ENCODE measurements at places on chromosomes 13 and 19.

DNA sequence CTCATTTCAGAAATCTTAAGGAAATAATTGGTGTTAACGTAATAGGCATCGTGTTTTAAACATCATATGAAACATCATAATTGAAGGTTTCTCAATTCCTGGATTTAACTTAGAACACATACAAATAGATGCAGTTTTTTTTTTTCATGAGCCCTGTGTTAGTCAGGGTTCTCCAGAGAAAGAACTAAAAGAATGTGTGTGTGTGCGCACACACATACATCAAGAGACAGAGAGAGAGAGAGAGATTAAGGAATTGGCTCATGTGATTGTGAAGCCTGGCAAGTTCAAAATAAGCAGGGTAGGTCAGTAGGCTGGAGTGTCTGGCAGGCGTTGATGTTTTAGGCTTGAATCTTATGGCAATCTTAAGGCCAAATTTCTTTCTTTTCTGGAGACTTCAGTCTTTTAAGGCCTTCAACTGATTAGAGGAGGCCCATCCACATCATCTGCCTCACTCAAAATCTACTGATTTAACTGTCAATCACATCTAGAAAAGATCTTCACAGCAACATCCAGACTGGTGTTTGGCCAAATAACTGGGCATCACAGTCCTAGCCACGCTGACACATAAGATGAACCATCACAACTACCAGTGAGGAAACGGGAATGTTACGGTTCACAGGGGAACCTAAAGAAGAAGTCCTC lies 25.2 kb downstream of the SPATA13 start:
- DNase-seq: no peak

GRCh38 chr13:41017159-41017558 lies 2.0 kb downstream of the ELF1 start:
- peak; percentile 60 for DNase-seq

DNA sequence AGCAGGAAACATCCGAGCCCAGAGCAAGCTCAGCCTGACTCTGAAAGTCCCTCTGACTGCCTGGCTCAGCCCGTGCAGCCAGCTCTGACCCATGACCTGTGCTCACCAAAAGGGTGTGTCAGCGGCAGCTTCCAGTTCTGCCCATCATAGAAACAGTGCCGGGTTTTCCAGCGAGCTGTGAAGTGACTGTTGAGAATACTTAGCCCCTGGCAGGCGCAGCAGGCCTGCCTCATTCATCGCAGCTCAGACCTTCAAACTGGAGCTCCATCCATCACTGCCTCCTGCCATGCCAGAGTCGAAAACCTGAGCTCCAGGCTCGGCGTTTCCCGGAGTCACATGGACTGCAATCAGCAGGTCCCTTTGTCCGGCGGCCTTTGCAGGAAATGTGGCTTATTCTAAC lies 16.3 kb upstream of the GSX1 start:
- peak; percentile 7 for DNase-seq

DNA sequence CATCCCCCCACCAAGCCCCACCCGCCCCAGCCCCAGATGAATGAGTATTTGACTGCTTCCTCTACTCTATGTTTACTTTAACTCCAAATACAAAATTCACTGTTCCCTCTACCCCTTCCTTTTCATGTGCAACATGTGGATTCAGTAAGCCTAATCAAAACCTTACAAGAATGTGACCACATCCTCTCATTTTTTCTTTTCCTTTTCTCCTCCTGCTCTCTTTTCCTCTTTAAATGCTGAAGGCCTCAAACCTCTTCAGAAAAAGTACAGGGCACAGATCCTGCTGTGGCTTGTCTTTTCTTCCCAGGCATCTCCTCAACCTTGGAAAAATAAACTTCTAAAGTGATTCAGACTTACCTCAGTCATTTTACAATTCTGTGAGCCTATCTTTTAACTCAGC lies 119.0 kb downstream of the MYCBP2 start:
- no peak for DNase-seq

- DNase-seq: no peak
Measured at GRCh38 chr13:111031531-111031961, 83.6 kb upstream of the ARHGEF7 start.

GRCh38 chr13:43478902-43479301 lies 307.9 kb downstream of the ENOX1 start:
- no peak for DNase-seq

- DNase-seq: peak; percentile 49
Measured at GRCh38 chr19:29845574-29846176, 33.9 kb downstream of the CCNE1 start.

DNA sequence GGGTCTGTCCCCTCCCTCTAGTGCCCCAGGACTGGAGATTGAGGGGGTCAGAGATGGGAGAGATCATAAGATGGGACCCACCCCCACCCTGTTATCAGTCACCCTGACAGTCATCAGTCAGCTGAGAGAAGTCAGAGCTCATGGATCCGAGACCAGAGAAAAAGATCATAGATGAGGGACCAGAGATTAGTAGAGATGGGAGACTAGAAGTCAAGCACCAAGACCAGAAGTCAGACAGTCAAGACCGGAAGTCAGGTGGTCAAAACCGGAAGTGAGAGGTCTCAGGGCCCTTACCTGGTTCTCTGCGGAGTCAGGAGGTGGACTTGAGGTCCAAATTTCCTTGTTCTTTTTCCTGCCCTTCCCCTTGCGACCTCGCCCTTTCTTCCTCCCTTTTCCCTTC lies 7.0 kb downstream of the COL5A3 start:
- no peak for DNase-seq

DNA sequence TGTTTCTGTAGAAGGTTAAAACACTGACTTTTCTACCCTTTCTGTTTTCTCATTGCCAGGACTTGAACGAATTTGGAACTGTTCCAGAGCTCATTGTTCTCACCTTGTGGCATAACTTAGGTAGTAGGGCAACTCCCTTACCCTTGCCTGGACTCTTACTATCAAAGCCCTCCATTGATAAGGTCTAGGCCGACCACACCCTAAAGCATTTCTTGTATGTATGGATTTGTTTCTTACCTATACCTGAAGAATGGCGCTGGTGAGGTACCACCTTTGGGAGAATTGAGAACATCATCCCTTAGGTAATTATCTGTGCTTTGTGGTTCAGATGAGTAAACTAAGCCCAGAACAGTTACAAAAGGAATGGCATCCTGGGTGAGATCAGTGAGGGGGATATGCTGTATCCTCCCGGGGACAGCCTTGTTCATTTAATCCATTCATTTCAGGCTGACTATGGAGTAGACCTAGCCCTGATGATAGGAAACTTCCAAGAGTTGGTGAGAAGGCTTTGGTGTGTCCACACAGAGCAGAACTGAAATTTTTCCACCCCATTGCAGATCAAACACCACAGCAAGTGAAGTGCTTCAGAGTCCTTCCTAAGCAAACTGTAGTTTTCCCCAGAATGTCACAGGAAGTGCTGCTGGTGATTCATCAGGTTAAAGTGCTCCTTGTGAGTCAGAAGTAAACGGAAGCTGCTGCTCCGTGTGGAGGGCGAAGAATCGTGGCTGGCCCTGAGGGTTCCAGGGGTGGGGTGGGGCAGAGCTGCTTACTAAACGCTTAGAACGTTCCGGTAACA lies 113.0 kb downstream of the TEX26 start:
- DNase-seq: peak; percentile 67

- peak; percentile 99 for DNase-seq
Measured at GRCh38 chr19:48812094-48812929, 1.5 kb upstream of the BCAT2 start.

- DNase-seq: no peak
Measured at GRCh38 chr13:24495151-24495729, 17.3 kb downstream of the PARP4 start.

- DNase-seq: no peak
Measured at GRCh38 chr13:102769679-102770078, 3.9 kb downstream of the TEX30 start.

- no peak for DNase-seq
Measured at GRCh38 chr13:78607409-78608251, 4.3 kb upstream of the POU4F1 start.

DNA sequence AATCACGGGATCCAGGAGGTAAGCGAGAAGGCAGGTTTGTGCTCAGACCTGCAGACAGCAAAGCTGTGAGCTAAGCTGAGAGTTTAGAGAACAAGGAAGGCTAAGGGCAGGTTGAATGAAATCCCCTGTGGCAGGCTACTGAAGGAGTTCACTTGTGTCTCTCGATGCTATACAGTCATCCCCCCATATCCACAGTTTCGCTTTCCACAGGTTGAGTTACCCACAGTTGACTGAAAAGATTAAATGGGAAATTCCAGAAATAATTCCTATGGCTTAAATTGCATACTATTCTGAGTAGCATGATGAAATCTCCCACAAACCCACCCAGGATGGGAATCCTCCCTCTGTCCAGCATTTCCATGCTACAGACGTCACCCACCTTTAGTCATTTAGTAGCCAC lies 49.6 kb downstream of the ABCC4 start:
- DNase-seq: no peak

GRCh38 chr13:95641291-95642027 lies 3.0 kb downstream of the DZIP1 start:
- peak; percentile 58 for DNase-seq

DNA sequence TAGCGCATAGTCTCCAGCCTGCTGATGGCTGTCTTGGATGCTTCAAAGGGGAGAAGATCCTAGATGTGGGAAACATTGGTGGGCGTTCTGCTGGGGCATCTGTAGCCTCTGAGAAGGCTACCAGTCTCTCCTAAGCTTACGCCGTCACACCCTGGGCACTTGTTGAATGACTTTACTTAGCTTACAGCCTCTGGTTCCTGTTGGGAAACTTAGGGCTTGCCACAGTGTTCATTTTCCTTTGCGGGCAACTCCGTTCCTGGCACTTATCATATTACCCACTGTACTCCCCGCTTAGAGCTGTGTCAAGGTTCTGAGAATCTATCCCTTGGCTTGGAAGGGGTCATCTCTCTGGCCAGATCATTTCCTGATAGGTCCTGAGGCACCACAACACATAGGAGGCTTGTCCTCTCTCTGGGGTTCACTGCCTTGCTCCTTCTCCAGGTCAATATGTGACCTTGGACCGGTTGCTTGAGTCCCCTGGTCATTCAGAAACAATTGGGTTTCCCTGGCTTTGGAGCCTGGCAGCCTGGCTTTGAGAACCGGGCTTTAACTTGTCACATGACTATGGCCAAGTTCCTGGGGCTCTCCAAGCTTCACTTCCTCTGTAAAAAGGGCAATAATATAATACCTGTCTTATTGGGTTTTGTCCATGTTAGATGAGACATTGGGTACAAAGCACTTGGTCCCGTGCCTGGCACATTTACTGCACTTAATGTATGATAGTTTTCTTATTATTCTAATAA lies 20.5 kb upstream of the ALOX5AP start:
- DNase-seq: no peak

DNA sequence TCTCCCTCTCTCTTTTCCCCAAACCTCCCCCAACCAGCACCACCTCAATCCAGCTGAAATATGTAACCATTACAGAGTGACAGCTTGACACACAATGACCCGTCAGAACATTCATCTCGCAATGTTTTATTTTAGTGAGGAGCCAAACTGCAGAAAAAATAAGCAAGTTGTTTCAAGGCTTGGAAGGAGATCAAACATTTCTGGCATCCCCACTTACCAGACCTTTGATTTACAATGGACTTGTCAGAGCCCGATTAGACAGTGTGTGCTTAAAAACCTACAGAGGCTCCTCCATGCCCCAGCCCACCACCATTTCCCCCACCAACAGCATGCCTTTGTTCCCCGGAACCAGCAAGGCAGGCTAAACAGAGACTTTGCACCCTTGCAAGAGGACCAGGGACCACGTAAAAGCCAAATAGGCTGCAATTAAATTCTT lies 382.8 kb upstream of the ZNF507 start:
- DNase-seq: no peak

GRCh38 chr19:31127134-31127967 lies 221.9 kb downstream of the TSHZ3 start:
- no peak for DNase-seq

GRCh38 chr13:20512042-20512683 lies 13.5 kb downstream of the CRYL1 start:
- no peak for DNase-seq

- peak; percentile 76 for DNase-seq
Measured at GRCh38 chr19:36488846-36489117, 579 bp downstream of the ZNF566 start.

DNA sequence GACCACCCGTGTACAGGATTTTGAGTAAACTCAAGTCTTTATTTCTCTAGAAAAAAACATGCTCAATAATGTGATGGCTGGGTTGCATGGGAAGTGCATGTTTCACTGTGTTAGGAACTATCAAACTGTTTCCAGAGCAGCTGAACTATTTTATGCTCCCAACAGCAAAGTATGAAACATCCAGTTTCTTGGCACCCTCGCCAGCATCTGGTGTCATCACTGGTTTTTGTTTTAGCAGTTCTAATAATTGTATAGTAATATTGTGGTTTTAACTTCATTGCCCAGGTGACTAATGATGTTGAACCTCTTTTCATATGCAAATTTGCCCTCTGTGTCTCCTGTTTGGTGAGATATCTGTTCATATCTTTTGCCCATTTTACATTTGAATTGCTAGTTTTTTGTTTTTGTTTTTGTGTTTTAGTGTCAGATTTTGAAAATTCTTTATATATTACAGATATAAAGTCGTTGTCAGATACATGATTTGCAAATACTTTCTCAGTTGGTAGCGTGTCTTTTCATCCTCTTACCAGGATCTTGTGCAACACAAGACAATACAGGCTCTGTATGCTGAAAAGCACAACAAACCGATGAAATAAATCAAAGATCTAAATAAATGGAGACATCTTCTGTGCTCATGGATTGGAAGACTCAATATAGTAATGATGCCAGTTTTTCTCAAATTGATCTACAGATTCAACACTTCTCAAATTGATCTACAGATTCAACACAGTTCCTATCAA lies 87.8 kb downstream of the IPO5 start:
- DNase-seq: no peak

DNA sequence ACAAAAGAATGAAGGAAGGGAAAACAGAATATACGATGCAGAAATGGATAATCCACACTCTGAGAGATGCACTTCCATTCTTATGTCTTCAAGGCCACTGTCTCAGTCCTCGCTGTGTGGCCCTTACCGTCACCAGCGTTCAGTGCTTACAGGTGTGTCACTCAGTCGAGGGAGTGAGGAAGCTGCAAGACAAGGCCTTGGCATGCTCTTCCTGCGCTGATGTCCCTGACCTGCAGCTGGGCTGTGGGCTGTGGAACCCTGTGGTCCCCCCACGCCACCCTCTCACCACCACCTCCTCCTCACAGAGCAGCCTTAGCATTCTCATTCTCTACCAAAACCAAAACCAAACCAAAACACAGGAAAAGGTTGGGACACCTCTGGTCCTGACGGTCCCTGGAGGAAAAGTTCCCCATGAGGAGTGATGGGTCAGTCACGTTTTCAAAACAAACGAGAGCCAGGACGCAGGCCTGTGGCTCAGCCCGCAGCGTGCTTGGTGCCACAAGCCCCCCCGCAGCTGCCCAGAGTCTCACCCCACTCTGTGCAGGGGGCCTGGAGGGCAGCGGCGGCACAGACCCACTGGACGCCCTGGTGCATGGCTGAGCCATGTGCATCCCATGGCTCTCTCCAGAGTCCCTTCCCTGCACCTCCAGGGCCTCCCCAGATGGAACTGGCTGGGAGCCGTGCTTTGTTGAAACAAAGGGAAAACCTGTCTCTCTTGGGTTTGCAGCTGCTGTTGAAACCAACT lies 48.2 kb upstream of the GPR183 start:
- no peak for DNase-seq
